ENCODE measurements at places on chromosomes 13 and 19.

GRCh38 chr19:29212356-29212647 is 649 bp downstream of the UQCRFS1 start:
- no peak for DNase-seq

DNA sequence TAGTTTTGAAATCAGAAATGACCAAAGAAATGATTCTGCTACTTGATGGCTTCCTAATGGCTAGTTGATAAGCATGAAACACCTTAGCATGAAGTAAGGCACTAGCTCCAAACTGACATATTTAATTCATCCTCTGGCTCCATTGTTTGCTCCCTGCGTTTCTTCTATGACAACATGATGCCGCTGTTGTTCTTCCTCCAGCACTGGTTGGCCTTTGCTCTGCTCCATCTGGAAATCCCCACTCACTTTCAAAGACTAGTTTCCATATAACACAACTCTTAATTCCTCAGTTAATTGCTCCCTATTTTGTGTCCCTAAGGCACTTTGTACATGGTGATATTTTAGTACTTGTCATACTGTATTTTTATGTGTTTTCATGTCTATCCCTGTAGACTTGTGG is 151.6 kb downstream of the GPC6 start:
- no peak for DNase-seq

- no peak for DNase-seq
Observed at GRCh38 chr13:94431987-94432386, 47.5 kb downstream of the DCT start.

DNA sequence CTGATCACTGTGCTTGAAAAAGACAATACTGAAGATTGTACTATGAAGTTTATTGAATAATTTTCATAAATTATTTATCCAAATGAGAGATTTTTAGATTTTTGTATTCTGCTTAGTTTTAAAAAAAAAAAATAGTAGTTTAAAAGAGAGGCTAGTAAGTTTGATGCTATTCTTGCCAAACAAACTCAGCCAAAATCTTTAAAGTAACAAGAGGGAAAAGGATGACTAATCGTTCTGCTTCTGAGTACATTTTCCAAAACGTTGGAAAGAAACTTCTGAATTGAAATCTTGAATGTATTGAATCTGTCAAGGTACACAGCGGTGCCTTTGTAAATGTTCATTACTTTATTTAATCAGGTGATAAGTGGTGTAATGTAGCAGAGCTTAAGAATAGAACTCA is 34.4 kb downstream of the NUP58 start:
- DNase-seq, result no peak

- DNase-seq, result no peak
Observed at GRCh38 chr13:43387880-43388279, 364.5 kb downstream of the DNAJC15 start.

DNA sequence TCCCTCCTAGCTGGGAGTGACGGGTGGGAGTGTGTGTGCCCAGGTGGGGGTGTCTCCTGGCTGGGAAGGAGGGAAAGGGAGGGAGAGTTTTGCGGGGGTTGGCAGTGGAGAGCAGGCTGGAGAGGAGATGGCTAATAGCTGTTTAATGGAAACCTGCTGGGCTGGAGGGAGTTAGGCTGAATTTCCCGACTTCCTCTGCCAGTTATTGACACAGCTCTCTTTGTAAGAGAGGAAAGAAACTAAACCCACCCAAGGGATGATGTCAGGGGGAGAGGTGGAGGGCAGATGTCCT is 10.2 kb upstream of the ILF3 start:
- no peak for DNase-seq

GRCh38 chr13:71880753-71881541 is 13.9 kb upstream of the DACH1 start:
- DNase-seq, result no peak

DNA sequence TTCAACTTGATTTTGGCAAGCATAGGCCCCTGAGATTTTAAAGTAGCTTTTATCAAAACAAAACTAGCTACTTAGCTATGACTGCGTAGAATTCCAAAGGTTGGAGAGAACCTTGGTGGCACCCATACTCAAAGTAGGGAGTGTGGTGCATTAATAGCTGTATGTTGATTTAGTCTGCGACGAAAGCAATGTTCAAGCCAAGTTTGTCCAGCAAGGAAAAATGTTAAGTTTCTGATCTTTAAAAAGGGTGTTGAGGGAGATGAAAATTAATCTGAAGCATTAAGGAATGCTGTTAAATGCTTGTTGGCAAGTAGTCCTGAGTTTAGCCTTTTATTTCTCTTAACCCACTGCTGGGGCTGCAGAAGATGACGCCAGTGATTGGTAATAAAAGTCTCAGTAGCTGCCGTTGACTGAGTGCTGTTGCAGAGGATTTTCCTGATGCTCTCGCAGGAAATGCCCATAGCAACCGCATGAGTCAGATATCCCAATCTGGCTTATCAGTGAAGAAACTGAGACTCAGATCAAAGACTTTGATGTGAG is 75.9 kb upstream of the RNF113B start:
- DNase-seq, result no peak

- DNase-seq, result no peak
Observed at GRCh38 chr19:32233091-32233490, 112.3 kb upstream of the ZNF507 start.

- no peak for DNase-seq
Observed at GRCh38 chr13:92573467-92574057, 653.0 kb upstream of the GPC6 start.

- no peak for DNase-seq
Observed at GRCh38 chr19:31263328-31263727, 85.9 kb downstream of the TSHZ3 start.

- no peak for DNase-seq
Observed at GRCh38 chr13:47484548-47484947, 516.5 kb downstream of the SUCLA2 start.

GRCh38 chr13:36764957-36765356 is 54.1 kb upstream of the RFXAP start:
- DNase-seq, result no peak

- DNase-seq, result no peak
Observed at GRCh38 chr19:13966684-13967128, 14.4 kb downstream of the DCAF15 start.

DNA sequence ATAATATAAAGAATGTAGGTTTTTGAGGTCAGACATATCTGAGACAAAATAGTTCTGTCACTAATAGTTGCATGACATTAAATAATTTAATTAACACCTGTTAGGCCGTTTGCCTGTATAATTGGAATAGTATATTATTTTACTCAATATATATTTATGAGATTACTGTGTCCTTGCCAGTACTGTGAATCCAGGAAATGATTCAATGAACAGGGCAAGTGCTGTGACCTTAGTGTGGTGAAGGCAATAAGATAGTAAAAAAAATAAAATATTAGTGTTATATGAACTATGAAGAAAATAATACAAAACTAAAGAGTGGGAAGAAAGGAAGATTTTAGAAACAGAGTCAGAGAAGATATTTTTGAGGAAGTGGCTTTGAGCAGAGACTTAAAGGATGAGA is 403.7 kb downstream of the PCDH9 start:
- no peak for DNase-seq

DNA sequence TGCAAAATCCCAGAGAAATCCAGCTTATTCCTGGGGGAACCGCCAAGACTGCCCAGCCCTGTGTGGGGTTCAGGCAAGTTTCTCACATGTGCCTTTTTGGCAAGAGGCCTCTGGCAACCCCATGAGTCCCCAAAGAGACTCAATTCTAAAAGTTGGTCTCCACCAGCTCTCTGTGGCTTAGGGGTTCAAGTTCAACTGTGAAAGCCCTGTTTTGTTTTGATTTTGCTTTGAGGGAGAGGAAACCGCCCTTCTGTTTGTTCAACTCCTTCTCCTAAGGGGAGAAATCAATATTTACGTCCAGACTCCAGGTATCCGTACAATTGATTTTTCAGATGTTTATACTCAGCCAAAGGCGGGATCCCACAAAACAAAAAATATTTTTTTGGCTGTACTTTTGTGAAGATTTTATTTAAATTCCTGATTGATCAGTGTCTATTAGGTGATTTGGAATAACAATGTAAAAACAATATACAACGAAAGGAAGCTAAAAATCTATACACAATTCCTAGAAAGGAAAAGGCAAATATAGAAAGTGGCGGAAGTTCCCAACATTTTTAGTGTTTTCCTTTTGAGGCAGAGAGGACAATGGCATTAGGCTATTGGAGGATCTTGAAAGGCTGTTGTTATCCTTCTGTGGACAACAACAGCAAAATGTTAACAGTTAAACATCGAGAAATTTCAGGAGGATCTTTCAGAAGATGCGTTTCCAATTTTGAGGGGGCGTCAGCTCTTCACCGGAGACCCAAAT is 583 bp upstream of the LDLR start:
- DNase-seq, result no peak

- DNase-seq, result no peak
Observed at GRCh38 chr13:59463023-59463422, 700.7 kb downstream of the DIAPH3 start.

DNA sequence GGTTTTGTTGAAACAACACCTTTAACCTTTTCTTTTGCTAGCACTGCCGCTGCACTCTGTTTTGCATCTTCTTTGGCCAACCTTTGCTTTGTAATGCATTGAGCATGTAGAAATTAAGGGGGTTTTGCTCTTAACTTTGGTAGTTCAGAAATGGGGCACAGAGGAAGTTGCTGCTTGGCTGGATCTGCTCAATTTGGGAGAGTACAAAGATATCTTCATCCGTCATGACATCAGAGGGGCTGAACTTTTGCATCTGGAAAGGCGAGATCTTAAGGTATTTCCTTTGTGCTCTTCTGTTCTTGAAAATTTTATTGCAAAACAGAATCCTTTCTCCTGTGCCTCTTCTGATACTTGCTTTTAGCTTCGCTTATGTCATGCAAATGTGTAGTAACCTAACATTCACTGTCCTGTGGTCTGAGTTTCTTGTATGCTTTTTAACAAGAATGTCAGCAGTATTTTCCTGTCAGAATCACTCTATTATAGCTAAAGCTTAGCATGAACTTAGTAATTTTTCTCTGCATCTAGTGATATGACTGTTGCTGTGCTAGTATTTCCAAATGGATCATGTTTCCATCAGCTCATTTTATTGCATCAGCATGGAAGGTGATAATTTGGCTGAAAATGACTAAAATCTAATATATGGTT is 50.7 kb upstream of the AKAP11 start:
- no peak for DNase-seq

DNA sequence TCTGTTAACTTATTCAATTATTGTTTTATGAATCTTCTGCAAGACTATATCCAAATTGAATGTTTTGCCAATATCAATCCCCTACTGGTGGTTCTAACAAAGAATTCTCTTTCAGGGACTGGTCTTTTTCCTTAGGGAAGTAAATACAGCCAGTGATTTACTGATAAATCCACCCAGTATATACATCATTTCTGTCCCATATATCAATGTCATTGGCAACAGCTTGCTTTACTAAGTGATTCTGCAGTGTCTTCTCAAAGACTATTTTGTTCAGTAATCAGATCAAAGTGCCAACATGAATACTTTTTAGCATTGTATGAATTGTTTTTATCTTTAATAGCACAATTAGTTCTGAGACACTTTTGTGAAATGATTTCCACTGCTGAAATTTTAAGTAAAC is 114.0 kb upstream of the OBI1 start:
- DNase-seq, result no peak

- no peak for DNase-seq
Observed at GRCh38 chr13:113746671-113747070, 12.4 kb upstream of the TMEM255B start.

DNA sequence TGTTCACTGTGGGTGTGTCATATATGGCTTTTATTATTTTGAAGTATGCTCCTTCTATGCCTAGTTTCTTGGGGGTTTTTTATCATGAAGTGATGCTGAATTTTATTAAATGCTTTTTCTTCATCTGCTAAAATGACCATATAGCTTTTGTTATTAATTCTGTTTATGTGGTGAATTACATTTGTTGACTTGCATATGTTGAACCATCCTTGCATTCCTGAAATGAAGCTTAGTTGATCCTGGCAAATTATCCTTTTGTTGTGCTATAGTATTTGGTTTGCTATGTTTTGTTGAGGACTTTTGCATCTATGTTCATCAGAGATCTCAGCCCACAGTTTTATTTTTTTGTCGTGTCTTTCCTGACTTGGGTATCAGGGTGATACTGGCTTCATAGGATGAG is 12.1 kb downstream of the GPC6 start:
- no peak for DNase-seq

DNA sequence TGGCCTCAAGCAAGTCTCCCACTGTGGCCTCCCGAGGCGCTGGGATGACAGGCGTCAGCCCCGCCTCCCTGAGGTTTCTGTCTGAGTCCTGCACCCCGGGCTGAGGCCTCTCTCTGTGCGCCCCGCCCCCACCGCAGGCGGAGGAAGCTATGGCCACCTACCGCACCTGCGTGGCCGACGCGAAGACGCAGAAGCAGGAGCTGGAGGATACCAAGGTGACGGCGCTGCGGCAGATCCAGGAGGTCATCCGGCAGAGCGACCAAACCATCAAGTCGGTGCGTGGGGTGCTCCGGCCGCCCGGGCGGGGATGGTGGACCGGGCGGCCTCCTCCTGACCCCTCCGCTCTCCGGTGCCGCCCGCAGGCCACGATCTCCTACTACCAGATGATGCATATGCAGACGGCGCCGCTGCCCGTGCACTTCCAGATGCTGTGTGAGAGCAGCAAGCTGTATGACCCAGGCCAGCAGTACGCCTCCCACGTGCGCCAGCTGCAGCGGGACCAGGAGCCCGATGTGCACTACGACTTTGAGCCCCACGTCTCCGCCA is 12.7 kb downstream of the ARHGAP45 start:
- no peak for DNase-seq

GRCh38 chr19:49528211-49528771 is 488 bp downstream of the RCN3 start:
- DNase-seq, result no peak

- DNase-seq, result peak; percentile 94
Observed at GRCh38 chr19:58097781-58098681, at the start of gene ZSCAN18. Gene ZSCAN18, minus strand, starts transcription at chr19:58098231. Its CDS starts 7,964 bp downstream, at chr19:58090267.

GRCh38 chr13:58830841-58831240 is 1199.3 kb downstream of the PCDH17 start:
- DNase-seq, result no peak

Measured in SHP77 (cell line).